ENCODE measurements at places on chromosomes 5 and 9. TPM values are rescaled to one million over a fixed set of nuclear protein-coding genes. Genes with fewer than 3 reads are reported as not detected.

CAMK4 gene
- total RNA-seq, result 2.7 TPM

VLDLR gene
- total RNA-seq, result 2.0 TPM

CENPH gene
- total RNA-seq, result 0.53 TPM

RNF208 gene
- total RNA-seq, result 7.3 TPM

PAPPA gene
- 0.13 TPM for total RNA-seq

SLC45A2 gene
- total RNA-seq, result 0.48 TPM

PDE6A gene
- total RNA-seq, result not detected

CMYA5 gene
- total RNA-seq, result 1.3 TPM

PTBP3 gene
- total RNA-seq, result 18.7 TPM

HTR1A gene
- not detected for total RNA-seq

YTHDC2 gene
- 12.5 TPM for total RNA-seq

C5orf46 gene
- not detected for total RNA-seq

IPPK gene
- total RNA-seq, result 1.8 TPM

UNC13B gene
- 21.4 TPM for total RNA-seq

FOXD4L6 gene
- not detected for total RNA-seq

GFI1B gene
- total RNA-seq, result 0.15 TPM

FOXI1 gene
- total RNA-seq, result not detected

LAMC3 gene
- total RNA-seq, result 7.1 TPM

LRRC19 gene
- total RNA-seq, result 0.55 TPM

MCC gene
- total RNA-seq, result 36.3 TPM

ICE1 gene
- 8.7 TPM for total RNA-seq

FUBP3 gene
- 31.1 TPM for total RNA-seq

IFNA21 gene
- not detected for total RNA-seq

DMRTA1 gene
- 6.9 TPM for total RNA-seq

AQP7 gene
- 30.7 TPM for total RNA-seq

HTR4 gene
- not detected for total RNA-seq

TOR1B gene
- 18.7 TPM for total RNA-seq

ATP10B gene
- 0.10 TPM for total RNA-seq

QRFP gene
- total RNA-seq, result not detected

PRRX2 gene
- not detected for total RNA-seq
